ENCODE measurements at places on chromosomes 5 and 9.
A peak's percentile ranks its signal among the peaks of the same experiment; 100 is the strongest.

DNA sequence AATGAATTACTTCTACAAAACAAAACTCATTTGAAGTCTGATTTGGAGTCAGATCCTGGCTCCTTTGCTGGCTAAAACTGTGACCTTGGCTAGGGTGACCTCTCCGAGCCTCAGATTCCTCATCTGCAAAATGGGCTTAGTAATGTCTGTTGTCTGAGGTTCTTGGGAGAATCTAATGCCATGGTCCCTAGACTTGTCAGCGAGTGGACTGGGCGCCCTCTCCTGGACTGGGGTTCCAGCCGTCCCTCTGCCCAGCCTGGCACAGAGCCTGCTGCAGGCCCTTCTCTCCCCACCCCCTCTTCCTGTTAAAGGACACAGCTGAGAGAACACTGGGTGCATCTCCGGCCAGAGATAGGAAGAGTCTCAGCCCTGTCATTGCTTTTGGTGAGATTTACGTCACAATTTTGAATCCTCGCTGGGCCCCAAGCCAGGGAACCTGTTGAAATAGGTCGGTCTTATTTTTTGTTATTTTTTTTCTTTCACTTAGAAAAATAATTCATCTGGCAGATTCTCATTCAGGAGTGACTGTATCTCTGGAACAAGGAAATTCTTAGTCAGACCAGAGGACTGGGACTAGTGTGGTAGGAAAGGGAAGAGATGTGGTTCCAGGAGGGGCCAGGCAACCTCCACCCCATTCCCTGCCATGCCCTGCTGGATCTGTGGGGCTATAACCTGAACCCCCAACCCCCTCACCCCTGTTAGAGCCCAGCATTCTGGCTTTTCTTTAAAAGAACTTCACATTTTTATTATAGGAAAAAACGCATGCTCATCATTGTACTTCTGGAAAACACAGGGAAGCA lies 48.2 kb upstream of the RPL26L1 start:
- DNase-seq, result no peak

DNA sequence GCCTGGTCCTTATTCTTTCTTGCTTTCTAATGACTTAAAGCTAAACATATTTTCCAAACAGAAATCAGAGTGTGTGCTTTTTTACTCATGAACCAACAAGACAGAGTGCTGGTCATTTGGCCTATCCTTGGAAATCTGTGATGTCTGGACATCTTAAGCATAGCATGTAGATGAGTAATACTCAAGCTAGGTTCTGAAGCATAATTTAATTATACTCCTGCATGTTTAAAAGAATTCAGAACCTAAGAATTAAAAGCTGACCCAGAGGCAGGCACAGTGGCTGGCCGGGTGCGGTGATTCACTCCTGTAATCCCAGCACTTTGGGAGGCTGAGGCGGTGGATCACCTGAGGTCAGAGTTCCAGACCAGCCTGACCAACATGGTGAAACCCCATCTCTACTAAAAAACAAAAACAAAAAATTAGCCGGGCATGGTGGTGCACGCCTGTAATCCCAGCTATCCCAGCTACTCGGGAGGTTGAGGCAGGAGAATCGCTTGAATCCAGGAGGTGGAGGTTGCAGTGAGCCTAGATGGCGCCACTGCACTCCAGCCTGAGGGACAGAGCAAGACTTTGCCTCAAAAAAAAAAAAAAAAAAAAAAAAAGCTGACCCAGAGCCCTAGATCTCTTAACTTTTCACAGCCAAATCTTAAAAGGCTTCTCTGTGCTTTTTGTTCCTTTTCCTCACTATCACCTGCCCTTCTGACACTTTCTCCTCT lies 16.2 kb upstream of the TJP2 start:
- DNase-seq, result no peak

- no peak for DNase-seq
These were observed 24.2 kb downstream of the WNK2 start for GRCh38 chr9:93207860-93208734.

DNA sequence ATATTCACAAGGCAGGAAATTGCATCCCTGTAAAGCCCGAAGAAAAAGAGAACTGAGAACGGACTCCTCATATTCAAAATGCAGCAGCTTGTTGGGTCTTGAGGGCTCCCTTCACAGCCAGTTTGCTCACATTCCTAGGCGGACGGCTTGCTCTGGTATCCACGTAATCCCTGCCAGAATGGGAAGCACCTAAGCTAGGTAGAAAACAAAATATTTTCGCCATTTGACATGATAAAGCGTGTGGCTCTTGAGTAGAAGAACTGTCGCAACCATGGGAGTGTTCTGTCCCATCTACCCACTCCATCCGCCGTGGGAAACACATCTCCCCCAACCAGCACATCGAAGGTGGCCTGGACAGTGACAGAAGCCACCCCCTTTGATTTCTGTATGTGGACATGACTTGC lies 183.1 kb downstream of the GAS1 start:
- no peak for DNase-seq

GRCh38 chr9:113488071-113488470 lies 24.5 kb downstream of the RGS3 start:
- DNase-seq, result no peak

DNA sequence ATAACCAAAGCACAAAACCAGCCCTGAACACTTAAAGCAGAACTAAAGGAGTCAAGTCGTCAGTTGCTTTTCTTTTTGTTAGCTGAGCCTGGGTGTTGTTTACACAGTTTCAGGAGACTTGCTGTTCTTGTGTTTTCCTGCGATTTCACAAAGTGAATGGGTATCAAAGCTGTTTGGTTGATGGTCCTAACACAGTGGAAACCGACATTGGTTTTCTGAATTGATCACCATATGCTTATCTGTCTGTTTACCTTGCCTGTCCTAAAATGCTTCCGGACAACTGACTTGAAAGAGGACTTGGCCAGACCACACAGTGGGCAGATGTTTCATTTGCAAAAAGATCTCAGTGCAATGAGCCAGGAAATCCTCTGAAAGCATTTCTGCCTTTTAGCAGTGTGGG lies 676.4 kb downstream of the PRELID2 start:
- peak; percentile 27 for DNase-seq

DNA sequence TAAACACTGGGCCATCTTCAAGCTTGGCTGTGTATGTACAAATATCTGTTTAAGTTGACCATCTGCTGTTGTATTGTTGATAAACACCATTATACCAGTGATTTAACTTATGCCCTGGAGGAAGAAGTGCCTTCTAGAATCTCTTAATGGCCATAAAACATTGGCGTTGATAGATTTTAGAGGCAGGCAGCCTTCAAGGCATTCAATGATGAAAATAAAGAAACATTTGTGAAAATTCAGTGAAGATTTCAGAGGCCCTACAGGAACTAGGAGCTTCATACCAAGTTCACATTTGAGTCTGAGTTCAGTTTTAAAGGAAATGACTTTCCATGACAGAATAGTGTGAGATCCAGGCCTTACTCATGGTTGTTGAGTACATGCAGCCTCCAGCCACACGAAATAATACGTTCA lies 52.2 kb downstream of the MAP1B start:
- DNase-seq, result no peak

DNA sequence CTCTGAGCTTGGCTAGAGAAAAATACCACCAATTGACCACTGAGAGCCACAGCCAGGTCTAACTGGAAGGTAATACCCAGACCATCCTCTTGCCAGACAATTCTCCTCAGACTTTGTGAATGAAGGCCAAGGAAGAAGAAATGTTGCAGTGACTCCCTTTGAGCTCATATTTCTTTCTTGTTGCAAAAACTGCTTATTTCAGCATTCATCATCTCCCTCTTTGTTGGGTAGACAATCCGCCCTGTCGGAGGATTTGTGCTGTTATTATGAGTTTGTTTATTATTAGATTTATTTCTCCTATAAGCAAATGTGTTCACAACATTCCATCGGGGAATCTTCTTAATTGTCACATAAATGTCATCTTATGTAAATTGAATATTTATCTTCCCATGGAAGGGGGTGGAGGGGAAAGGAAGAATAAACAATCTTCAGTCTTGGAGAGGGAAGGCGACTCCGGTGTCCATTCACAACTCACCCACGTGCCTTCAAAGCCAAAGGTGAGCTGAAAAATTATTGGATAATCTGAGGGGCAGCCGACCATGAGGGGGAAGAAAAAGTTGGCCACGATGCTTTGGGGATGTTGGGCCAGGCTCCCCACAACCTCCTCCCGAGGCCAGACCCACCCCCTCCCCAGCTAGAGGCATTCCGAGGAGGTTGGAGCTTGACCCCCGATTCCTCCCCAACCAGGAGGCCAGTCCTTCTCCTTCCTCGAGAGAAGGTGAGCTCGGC lies 1.8 kb upstream of the JADE2 start:
- DNase-seq, result no peak

DNA sequence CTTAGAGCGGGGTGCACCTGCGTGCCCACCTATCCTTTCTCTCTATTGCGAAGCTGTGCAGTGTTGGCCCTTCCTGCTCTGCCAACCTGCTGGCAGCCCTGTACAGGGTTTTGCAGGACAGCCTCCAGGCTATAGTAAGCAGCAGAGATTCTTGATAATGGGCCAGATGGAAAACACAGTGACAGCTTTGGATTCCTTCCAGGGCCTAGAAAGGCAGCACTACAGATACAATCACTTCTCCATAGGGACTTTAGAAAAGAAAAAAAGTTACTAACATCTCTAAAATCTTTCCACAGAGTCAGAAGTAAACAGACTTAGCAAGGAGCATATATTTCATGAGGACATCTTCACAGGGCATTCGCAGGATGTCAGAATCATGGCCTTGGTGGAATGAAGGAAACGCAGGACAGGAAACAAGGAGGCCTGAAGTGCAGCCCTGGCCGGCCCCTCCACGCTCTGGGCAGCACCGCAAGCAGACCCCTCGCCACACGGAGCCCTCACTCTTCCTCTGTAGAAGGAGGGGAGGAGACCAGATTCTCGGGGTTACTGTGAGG lies 172.1 kb upstream of the GAS1 start:
- no peak for DNase-seq

DNA sequence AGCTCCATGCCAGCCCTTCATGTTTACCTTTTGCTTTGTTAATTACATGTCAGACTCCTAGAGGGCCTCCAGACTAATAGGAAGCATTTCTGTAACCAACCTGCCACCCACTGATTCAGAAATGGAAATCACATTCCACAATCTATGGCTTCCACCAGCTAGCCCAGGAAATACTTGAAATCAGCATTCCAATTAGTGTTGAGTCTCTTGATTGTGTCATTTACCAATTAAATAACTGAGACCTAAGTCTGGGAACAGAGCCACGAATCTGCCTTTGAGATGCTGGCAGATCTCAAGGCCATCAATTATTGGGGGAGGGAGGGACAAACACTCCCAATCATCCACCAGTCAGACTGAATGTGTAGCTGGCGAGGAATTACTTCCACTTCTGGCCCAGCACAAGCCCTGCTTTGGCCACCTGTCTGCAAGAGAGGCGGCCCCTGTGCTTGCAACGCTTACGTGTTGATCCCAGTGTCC lies 27.4 kb upstream of the SAP30L start:
- DNase-seq, result peak; percentile 49

DNA sequence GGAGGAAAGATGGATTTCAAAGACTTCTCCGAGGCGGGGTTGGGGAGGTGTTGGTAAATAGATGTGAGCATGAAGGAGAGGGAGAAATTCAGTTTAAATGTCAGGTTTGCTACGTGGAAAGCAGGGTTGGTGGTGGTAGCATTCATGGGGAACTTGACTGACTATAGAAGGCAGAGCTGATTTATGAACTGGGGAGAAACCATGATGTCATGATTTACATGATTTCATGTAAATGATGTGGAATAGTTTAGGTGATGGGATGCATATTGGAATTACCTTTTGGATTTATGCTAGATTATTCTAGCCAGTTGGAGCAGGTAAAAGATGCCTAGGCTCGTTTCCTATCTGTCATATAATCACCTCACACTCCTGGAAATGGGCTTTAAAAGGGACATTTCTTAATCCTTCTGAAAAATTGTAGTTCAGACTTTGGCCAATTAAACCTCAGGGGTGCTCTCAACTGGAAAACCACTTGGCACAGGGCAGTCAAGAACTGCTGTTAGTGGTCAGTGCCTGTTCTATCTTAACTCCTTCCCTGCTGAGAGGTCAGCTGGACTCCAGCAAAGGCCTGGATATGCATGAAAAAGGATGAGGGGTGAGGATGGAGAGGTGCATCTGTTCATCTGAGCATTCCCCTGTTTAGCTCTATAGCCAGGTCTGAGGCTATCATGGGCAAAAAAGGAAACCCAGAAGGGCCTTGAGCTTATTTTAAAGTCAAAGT lies 50.1 kb upstream of the BASP1 start:
- DNase-seq, result no peak

DNA sequence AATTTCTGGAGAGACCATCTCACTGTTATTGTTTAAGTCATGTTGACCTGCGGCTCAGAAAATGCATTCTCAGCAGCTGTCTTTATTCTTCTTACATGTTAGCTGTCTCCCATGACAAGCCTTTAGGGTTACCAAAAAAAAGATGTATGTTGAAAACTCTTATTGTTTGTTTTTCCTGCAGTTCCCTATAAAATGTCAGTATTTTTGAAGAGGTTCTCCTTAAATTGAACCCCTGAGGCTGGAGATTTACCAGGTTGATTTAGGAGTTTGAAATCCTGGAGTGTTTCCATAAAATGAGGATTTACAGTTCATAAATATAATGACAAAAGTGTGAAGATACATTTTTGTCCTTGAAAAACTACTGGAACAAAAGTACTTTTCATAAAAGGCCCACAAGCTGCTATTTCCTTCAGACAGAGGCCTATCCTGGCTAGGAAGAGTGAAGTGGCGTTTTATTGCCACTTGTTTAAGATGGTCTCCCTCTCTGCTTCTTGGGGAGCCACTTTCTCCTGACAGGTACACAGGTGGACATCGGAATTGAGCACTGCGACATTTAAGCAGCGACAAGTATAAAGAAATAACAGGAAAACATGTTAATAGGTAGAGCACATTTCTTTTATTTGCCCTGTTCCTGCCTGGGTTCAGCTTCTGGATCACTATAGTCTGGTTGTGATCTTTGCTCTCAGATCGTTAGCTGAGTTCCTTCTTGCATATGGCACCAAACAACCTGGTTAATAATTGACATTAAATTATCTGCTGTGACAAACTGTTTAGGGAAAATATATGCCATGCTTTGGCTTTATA lies 344.8 kb upstream of the RPS23 start:
- DNase-seq, result no peak

DNA sequence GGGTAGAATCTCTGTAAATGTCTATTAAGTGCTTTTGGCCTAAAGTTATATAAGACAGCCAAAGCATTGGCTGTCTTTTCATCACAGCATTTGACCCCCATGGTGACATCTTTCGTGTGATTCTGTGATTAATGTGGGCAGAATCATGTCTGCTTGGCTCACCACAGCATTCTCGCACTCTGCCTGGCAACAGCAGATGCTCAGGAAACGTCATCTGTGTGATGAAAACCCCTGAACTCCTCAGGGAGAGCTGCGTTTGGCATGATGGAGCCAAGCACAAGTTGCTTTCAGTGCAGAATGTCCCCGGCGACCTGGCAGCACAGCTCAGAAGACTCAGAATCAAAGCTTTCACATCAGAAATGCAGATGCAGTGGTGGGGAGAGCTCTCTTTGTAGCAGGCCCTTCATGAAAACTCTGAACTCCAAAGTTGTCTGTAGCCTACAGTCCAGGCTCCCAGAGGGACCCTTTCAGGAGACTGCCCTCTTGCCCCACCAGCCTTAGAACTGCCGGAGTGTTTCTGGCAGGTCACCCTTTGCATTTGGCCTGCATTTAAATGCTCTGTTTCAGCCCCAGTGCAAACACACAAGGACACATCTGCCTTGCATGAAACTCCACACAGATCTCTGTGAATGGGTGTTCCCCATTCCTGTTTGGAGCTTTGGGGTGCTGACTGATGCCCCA lies 155.6 kb upstream of the PANK3 start:
- no peak for DNase-seq

- no peak for DNase-seq
These were observed 51.5 kb upstream of the IQGAP2 start for GRCh38 chr5:76351577-76351976.

- no peak for DNase-seq
These were observed 57.8 kb upstream of the PHYKPL start for GRCh38 chr5:178290376-178290775.
